Occipital lobe (tissue), 3 donors: ENCODE measurements at places on chromosomes 2 and 18. TPM values are rescaled to one million over a fixed set of nuclear protein-coding genes. Genes with fewer than 3 reads are reported as not detected.

Gene HOXD3
- total RNA-seq = not detected

GRCh38 chr2:181810823-181811695, 80.5 kb upstream of the ITPRID2 start:
- peak; percentile 4 for DNase-seq

Gene PRKAG3
- total RNA-seq = not detected

- no peak for DNase-seq
Measured at GRCh38 chr18:74898965-74899364, 301.3 kb downstream of the ZNF407 start.

- DNase-seq = no peak
Measured at GRCh38 chr2:162243294-162243693, at the start of gene FAP. TSS of gene FAP (minus strand) at chr2:162243445. CDS start at chr2:162243327, 118 bp downstream.

- DNase-seq = peak; percentile 13
Measured at GRCh38 chr2:168915441-168916330, 14.6 kb downstream of the G6PC2 start.

GRCh38 chr2:173402405-173402974, 47.8 kb downstream of the CDCA7 start:
- peak; percentile 42 for DNase-seq

Gene LYG1
- total RNA-seq = 0.47 TPM
